Inflammatory macrophage treated with lipopolysaccharide for 1 hour (primary cell): ENCODE measurements at places on chromosomes 7 and 10.

DNA sequence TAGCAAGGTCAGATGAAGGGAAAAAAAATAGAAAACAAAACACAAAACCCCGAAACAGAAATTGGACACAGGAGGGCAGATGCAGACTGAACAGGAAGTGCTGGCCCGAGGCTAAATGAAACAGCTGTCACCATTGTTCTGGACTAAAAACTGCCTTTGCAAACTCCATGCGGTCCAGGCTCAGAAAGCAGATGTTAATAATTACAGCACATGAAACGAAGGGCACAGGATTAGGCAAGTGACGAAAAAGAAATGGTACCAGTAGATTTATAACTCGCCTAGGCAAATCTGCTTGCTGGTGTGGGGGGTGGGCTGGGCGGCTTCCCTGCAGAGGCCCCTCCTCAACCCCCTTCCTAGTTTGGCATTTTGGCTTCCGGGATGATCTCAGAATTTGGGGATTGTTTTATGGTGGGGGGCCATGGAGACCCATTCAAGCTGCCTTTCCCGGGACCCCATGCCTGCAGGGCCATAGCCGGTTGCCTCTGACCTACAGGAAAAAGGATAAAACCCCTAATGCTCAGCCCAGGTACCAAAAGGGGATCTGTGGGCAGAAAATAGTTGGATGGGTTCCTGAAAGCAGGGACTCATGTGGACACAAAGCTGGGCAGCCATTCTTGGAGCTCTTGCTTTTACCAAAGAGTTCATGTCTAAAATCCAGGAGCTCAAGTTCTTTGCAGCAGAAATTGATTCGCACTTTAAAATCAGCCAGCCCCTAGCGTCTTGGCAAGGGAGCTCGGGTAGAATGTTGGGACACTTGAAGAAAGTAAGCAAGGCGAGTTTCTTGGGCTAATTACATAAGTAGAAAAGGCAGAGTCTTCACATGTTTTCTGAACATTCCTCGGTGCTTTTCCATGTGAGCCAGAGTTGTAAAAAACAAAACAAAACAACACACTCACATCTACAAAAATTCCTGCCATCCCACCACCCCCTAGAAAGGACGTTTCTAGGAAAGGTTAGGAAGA, 39.0 kb upstream of the EMX2 start:
- no peak for DNase-seq

DNA sequence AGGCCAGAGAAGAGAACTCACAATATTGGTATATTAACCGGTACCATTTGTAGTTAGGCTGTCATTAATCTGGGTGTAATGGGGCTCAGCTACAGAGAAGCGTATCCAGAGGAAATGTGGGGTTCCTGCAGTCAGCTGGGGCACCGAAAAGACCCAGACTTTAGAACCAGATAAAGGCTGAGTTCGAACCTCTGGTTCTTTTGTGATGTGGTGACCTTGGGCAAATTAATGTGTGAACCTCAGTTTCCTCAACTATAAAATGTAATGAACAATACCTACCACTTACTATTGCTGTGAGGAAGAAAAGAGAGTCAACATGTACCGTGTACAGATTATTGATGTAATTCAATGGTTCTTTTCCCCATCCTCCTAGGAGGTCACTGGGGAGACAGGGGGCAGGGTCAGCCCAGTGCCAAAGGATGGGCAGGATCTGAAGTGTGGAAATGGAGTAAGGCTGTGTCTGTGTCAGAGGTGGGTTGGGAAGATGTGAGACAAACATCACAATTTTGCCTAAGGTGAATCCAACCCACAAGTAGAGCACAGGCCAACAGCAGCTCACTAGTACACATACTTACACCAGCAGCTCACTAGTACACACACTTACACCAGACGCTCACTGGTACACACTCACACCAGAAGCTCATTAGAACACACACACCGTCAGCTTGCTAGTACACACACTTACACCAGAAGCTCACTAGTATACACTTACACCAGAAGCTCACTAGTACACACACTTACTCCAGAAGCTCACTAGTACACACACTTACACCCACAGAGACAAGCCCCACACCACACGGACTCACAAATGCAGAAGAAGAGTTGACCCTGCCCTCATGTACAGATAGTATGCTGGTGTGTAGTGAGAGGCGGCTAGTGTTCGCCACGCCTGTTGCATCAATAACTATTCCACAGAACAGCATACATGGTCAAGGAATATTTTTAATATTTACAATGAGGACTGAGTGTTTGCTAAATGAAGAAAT, 28.0 kb downstream of the PRSS2 start:
- DNase-seq = no peak

DNA sequence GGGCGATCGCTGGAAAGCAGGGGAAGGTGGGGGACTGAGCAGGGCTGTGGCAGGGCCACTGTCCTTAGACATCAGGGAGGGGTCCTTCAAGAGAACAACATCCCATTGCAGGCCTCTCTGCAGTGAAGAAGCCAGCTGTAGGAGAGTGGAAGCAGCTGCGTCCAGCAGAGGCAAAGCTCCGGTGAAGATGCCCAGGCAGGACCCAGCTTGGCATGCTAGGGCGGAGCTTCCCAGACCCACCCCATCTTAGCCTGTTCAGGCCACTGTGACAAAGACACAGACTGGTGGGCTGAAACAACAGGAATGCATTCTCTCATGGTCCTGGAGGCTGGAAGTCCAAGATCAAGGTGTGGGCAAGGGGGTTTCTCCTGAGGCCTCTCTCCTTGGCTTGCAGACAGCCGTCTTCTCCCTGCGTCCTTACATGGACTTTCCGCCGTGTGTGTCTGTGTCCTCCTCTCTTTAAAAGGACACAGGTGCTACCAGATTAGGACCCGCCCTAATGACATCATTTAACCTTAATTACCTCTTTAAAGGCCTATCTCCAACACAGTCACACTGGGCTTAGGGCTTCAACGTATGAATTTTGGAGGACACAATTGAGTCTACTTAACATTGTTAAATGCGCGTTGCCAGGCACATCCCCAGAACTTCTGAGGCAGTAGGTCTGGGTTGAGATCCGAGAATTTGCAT, 178.1 kb upstream of the GRB10 start:
- no peak for DNase-seq

DNA sequence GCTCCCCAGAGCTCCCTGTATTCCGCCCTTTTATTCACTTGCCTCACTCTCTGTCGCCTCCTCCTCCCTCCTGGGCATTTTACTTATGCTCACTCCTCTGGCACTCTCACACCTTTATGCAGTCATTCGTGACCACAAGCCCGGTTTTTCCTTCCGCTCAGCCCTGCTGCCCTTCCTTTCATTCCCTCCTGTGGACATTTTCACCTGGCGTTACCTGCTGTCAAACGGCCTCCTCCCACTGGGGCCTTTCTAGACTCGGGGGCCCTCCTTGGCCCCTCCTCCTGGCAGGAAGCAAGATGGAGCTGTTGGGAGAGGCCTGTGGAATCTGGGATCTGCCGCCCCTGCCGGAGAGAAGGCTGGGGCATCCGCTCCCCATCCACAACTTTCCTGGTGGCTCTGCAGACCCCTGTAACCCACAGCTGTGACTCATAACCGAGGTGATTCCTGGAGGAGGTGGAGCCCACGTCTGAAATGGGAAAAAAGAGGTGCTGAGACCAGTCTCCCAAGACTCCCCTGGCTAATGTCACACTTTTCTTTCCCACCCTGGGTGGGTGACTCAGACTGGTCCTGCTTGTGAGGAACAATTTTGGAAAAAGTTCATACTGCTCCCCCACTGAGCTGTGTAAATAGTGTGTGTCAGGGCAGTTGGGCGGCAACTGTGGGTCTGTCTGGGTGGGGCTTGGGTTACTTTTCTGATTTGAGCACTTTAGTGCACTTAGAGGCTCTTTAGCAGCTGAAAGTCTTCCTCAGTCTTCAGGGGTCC, 1.2 kb downstream of the VCL start:
- no peak for DNase-seq

- DNase-seq = no peak
These were observed 68.7 kb downstream of the CYCS start for GRCh38 chr7:25056368-25056767.

DNA sequence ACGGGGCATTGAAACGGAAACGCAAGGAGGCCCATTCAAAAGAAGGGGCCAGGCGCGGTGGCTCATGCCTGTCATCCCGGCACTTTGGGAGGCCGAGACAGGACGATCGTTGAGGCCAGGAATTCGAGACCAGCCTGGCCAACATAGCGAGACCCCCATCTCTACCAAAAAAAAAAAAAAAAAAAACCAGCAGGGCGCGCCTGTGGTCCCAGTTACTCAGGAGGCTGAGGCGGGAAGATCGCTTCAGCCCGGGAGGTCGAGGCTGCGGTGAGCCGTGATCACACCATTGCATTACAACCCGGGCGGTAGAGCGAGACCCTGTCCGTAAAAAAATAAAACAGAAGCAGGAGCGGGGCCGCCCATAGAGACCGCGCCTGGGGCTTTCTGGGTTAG, 396 bp downstream of the PSMG3 start:
- no peak for DNase-seq

- no peak for DNase-seq
These were observed 372.9 kb upstream of the NFE2L3 start for GRCh38 chr7:25779002-25779546.

DNA sequence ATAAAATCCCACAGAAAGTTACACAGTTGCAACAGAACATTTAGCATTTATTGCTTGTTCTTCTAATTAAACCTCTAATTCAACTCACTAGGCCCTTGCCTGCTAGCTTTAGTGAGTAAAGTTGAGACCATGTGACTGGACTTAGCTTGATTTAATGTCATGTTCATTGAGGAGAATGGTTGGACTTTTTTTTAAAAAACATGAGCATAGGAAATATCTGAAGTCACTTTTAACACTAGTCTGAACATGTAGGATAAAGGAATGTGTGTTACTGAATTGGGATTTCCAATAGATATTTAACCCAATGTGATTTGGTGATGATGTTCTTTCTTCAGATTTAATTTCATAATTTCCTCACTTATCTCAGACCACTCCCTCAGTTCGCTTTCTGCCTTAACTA, 24.6 kb upstream of the GLCCI1 start:
- DNase-seq = no peak

DNA sequence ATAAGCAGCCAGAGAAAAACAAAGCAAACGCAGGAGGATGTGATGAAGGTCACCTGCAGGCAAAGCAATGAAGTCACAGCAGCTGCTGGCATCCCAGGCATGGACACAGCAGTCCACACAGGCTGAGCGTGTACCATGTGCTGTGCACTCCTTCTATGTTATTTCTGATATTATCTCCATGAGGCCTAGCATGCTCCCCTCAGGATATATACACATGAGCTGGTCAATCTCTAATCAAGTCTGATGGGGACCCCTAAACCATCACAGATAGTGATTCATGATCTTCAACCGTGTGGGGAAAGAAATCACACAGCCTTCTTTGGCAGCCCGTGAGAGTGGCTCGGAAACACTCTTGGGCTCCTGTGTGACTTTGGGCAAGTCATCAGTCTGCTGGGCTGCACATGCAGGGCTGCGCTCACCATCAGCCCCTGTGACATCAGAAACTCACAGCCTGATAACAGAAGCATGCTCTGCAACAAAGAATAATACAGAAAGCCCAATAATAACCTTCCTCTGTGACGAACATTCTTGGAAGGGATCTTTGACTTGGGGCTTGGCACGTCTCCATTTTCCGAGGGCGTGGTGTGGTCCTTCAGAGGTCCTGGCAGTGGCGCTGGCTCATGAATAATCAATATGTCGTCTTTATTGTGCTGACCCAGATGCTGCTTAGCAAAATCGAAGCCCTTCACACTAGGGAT, 83.0 kb upstream of the ATP6V0A4 start:
- DNase-seq = no peak

DNA sequence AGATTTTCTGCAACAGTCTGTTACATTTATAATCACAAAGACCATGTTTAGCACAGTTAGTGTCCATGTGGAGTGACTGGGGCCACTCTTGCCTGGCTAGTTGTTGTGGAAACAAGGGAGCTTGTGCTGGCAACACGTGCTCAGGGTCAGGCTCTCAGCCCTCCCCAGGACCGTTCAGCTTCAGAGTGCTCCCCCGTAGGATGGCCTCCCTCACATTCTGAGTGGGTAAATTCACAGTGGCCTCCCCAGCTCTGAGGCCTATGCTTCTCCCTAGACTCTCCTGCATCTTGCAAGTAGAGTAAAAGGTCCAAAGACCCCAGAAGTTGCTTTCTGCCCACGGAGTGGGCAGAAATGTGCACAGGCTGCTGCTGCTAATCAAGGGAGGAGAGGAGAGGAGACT, 122.3 kb downstream of the ADCY1 start:
- DNase-seq = no peak

- no peak for DNase-seq
These were observed 405.0 kb downstream of the SEMA3D start for GRCh38 chr7:84781838-84782237.
